Right renal pelvis (tissue), 4 donors: ENCODE measurements at places on chromosomes 2 and 18. TPM values are rescaled to one million over a fixed set of nuclear protein-coding genes. Genes with fewer than 3 reads are reported as not detected.

Gene MOCOS
- 0.82 TPM for polyA plus RNA-seq

- DNase-seq = no peak
Observed at GRCh38 chr2:145060876-145061275, 541.0 kb upstream of the ZEB2 start.

DNA sequence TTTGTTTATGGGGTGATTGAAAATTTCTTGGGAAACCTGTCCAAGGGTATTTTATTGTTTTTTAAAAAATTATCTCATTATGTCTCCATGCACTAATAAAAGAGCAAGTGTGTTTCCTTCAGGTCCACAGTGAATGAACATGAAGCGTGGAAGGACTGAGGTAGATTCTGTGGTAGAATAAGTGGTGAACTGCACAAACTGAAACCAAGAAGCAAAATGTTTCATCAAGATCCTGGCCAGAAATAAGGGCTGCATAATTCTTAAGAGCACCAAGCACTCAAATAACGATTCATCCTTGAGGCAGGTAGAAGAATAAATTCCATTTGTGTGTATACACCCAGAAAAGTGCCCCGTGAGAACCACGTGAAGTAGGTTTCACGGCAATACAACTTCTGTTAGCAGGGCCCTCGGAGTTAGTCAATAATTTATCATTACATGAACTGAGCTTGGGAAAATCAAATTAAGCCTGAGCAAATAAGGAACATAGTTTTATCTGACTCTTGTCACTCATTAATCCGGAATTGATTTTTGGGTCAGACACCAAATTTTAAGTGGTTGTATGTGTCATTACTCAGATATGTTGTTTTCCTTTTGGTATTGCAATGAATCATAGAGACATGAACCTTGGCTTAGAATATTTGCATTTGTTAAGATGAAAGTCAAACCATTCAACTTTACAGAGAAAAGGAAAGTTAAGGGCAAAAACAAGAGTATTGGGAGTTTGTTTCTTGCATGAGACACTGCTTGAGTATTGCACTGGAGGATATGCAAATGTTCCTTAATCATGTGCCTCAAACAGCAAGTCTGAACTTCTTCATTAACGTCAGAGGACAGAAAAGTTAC is 472.6 kb upstream of the NETO1 start:
- no peak for DNase-seq

DNA sequence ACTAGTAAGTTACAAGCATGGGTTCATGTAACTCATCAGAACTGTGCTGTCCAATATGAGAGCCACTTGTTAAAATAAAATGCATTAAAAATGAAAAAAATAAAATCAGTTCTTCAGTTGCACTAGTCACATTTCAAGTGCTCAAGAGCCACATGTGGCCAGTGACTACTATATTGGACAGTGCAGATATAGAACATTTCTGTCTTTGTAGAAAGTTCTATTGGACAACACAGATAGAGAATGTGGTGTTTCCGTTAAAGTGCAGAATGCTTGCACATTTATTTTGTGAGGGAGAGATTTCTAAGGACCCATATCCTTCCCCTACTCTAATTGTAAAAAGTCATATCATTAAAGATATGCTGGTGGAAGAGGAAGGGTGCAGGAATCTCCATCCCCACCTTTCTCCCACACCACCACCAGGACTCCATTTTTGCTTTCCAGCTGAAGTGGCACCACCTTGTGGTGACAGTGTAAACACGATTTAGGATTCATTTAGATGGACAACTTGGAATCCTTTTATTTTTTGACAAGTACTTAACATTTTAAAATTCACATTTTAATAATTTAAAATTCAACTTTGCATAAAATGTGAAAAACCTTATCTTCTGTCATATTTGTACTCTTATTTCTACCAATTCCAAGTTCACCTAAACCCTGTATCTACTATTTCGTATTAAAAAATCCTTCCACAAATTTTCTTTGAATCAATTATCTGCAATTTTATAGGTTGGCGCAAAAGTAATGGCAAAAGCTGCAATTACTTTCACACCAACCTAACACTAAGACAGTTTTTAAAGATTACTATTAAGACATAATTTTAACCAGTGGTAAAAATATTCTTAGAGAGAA is 9.4 kb upstream of the CD302 start:
- no peak for DNase-seq

DNA sequence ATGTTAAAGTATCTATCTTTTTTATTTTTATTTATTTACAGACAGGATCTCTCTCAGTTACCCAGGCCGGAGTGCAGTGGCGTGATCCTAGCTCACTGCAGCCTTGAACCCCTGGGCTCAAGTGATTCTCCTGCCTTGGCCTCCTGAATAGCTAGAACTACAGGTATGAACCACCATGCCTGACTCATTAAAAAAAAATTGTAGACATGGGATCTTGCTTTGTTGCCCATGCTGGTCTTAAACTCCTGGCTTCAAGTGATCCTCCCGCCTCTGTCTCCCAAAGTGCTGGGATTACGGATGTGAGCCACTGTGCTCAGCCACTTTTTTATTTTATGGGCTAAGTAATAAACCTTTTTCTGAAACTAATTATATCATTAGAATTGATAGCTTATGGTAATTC is 7.1 kb downstream of the MFSD6 start:
- no peak for DNase-seq

DNA sequence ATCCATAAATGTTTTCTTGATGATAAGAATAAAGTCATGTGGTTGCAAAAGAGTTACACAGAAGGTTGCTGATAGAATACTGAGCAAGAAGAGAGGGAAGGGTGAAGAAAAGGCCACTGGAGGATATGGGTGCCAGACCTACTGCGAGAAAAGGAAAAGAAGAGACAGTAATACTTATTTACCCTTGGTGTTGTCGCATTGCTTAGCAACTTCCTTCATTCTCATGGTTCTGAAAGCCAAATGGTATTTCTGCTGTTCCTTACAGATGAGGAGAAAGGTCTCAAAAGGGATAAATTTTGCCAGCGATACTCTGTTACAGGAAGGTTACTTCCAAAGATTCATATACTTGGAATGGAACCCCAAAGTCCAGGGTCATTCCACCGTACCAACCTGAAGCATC is 62.5 kb downstream of the LHCGR start:
- no peak for DNase-seq

DNA sequence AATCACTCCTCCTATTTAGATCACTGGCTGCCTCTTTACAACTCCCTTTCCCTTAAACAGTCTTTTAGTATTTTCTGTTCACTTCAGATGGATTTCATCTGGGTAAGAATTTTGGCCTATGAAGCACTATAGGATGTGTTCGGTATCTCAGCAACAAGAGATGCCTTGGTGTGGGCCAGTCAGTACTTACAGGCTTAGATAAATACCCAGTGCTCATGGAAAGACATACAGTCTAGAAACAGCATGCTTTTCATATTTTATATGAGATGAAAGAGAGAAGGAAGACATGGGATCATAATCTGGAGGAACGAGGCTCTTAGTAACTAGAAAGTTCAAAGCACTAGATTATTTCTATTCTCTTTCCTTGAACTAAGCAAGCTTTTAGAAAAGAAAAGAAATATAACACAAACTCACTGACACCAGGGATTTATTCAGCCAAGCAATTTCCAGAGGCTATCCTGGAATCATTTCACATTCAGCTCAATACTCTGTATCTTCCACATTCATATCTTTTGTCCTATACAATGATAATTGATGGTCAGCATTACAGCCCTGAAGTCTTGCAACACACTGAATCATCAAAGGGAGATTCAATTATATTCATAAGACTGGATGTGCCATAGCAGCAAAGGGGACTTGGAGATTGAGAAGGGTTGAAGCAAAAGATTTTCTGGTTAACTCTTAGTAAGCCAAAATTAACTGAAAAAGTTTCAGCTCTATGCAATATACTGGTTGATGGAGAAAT is 408.8 kb upstream of the LYPD1 start:
- no peak for DNase-seq

DNA sequence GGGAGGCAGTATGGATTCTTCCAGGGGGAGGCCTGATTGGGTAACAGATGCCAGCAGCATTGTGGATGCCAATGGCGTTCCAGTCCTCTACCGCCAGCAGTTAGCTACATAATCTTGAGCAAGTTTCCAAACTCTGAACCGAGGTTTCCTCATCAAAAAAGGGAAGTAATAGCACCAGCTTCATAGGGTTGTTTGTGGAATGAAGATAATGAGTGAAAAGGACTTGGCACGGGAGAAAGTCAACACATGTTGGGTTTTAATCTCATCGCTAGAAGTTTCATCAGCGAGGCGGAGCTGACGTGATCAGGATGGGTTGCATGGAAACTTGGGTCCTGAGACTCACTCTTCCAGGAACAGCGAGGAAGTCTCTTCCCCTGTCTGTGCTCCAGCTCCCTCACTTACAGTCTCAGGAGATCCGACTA is 266.7 kb downstream of the SH3BP4 start:
- no peak for DNase-seq

DNA sequence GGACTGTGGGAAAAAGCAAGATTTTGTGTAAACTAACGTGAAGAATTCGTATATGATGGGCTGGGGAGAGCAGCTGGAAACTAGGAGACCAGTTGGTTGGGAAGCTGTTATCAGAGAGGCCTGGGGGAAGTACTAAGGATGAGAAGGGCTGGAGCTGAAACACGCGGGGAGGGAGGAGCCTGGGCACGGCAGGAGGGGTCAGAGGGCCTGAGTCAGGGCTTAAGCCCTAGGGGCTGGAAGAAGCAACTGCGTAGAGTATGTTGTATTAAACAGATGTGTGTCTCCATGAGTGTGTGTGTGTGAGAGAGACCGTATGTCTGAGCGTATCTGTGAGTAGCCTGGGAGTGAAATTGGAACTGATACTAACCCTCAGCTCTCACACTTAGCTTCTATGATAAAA is 8.4 kb downstream of the POMC start:
- no peak for DNase-seq

Gene DNAH7
- polyA plus RNA-seq = 9.4 TPM

GRCh38 chr2:196486146-196486545 is 153.4 kb upstream of the CCDC150 start:
- DNase-seq = no peak

DNA sequence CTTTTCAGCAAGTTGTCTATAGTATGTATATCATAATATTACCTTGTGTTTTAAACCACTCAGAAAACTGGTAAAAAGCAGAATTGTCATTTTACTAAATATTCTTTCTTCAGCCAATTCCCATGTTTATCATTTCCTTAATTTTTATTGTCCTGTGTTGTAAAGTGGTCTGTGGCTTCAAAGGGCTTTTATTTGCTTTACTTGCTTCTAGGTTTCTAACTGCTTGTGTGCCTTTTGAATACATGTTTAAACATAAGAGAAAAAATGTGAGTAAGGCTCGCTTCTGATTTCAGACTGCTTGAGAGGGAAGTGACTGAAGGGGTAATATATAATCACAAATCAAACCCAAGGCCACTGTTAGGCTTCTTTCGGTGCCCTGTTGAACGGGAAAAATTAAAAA is 407.5 kb upstream of the NRP2 start:
- DNase-seq = no peak

Gene FBXO36
- 7.1 TPM for polyA plus RNA-seq

Gene MEP1B
- polyA plus RNA-seq = not detected

GRCh38 chr18:5040476-5040875 is 156.6 kb downstream of the AKAIN1 start:
- no peak for DNase-seq

DNA sequence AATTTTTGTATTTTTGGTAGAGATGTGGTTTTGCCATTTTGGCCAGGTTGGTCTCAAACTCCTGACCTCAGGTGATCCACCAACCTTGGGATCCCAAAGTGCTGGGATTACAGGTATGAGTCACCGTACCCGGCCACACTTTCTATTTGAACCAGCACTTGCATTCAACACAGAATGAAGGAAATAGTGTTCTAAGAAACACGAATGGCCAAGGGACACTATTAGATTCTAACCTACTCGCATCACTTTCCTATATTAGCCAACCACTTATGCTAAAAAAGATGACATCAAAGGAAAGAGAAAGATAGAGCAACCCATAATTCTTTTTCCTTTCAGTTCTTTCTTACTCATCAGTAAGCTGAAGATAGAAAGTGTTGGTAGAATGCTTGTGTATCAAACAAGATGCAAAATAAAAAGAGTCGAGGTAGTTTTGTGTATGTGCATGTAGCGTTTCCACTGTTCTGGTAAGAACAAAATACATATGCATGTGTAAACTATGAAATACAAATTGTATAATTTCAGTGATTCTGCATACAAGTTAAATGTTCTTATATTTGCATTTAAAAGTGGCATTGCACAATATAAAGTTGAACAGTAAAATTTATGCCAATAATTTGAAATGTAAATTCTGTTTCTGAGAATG is 247.6 kb downstream of the CDCA7 start:
- no peak for DNase-seq

GRCh38 chr2:236712304-236712703 is 142.7 kb downstream of the ACKR3 start:
- DNase-seq = no peak

DNA sequence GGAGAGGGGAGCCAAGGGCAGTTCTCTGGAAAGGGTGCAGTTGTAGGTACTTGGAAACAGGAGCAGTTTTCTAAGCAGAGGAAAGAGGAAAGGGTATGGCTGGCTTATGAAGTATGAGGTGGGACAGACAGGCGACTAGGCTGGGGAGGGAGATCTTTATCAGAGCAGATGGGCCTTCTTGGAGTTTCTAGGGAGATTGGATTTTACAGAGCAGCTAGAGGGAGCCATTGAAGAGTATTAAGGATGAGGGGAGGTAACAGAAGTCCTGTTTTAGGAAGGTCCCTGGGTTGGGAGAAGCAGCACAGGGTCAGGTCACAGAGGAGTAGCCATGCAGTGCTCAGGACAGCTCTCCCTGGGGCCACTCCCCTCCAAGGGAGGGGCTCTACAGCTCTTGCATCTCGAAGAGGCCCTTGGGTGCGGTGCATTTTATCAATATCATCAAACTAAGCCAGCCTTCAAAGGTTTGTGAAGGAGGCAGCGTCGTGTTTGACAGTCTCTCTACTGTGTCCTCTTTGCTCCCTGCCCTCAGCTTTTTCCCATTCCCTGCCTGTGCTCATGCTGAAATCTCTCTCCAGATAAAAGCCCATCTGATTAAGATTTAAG is 154.3 kb downstream of the SETBP1 start:
- no peak for DNase-seq

Gene OBSL1
- polyA plus RNA-seq = 143 TPM

DNA sequence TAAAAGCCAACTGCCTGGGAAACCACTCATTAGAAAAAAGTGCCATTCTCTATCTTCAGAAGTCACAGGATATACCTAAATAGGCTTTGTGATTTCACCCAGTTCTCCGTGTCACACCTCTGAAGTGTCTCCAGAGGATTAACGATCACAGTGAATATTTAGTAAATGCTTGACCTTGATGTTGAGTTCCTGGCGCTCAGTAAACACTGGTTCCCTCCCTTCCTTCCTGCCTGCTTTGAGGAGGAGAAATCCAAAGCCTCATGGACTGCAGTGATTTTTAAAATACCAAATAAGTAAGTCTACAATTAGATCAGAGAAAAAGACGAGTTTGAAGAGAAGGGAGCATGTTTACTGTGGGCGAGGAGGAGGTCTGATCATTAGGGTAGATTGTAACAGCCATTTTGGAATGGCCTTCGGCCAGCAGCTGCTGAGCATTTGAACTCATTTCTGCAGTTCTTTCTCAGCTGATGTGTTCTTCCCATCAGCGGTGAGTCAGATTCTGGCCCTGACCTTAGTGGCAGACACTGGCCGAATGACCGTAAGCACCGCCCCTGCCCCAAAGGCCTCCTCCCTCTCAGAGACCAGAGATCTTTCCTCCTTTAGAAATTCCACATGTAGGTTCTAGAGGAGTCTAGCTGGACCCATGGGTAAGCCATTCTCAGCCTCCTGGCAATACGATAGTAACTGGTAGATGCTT is 62.1 kb upstream of the SLC16A14 start:
- no peak for DNase-seq
